Activated CD8-positive, alpha-beta memory T cell treated with anti-CD3 and anti-CD28 coated beads, Interleukin-2, amount 50 U/mL, for 48 hours (primary cell): ENCODE measurements at places on chromosomes 1 and 21.

- no peak for DNase-seq
Measured at GRCh38 chr1:234583755-234584419, 26.1 kb downstream of the IRF2BP2 start.

- peak; percentile 94 for DNase-seq
Measured at GRCh38 chr21:28884976-28885852, 107.5 kb downstream of the LTN1 start.

DNA sequence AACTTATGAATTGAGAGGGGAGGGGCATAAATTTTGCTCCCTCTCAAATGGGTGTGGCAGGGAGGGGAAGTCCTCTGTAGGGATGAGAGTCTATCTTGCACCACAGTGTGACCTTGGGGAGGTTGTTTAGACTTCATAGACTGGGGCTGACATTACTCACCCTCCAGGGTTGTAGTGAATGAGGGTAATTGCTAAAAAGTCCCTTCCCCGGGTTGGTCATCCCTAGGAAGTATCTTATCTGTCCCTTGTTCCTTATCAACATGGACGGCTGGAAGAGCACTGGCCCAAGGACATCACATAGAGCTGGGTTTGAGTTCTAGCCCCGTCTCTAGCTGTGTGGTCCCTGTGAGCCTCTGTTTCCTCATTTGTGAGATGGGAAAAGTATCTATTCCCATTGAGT, 52.4 kb upstream of the SLC2A1 start:
- DNase-seq = no peak

GRCh38 chr21:36135391-36136102, 668 bp downstream of the CBR3 start:
- DNase-seq = peak; percentile 81

- no peak for DNase-seq
Measured at GRCh38 chr21:38590449-38591217, 92.4 kb upstream of the ERG start.
